ENCODE measurements at places on chromosomes 3 and 15.

DNA sequence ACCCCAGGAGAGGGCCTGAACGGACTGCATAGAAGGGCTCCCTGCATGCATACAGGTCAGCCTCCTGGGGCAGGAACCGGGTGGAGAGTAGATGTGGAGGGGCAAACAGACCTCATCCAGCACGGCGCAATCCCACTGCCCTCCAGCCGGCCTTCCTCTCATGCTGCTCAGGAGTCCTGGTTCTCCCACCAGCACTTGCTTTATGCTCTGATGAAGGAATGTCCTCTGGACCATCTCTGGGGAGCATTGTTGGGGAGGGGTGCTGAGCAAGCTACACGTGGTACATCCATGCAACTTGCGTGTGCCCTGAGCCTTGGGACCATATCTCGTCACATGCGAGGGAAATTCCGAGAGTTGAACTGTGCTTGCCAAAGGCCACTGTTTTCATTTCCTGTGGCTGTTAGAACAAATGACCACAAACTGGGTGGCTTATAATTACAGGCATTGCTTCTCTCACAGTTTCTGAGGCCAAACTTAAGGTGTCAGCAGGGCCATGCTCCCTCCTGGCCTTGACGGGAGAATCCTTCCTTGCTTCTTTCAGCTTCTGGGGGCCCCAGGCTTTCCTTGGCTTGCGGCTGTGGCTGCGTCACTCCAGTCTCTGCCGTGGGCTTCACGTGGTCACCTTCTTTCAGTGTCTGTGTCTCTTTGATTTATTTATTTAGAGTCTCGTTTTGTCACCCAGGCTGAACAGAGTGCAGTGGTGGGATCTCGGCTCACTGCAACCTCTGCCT lies 12.2 kb downstream of the SELENOS start:
- DNase-seq, result no peak

GRCh38 chr15:92463826-92464225 lies 70.1 kb downstream of the ST8SIA2 start:
- DNase-seq, result no peak

DNA sequence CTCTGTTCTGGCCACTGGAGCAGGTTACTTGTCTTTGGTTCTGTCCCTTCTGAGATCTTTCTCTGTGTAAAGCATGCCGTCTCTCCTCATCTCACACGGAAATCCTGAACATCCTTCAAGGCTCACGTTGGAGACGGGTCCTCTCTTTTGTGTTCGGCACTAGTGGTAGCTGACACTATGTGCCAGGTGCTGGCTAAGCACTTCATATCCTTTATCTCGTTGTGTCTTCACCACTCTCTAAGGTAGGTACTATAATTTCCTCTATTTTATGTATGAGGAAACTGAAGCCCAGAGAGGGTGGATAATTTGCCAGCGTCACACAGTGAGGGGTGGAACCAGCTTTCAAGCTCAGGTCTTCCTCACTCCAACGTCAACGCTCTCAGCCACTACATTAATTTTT lies 1.2 kb downstream of the IFT122 start:
- DNase-seq, result peak; percentile 28

GRCh38 chr3:195250473-195251251 lies 20.3 kb downstream of the XXYLT1 start:
- DNase-seq, result no peak

DNA sequence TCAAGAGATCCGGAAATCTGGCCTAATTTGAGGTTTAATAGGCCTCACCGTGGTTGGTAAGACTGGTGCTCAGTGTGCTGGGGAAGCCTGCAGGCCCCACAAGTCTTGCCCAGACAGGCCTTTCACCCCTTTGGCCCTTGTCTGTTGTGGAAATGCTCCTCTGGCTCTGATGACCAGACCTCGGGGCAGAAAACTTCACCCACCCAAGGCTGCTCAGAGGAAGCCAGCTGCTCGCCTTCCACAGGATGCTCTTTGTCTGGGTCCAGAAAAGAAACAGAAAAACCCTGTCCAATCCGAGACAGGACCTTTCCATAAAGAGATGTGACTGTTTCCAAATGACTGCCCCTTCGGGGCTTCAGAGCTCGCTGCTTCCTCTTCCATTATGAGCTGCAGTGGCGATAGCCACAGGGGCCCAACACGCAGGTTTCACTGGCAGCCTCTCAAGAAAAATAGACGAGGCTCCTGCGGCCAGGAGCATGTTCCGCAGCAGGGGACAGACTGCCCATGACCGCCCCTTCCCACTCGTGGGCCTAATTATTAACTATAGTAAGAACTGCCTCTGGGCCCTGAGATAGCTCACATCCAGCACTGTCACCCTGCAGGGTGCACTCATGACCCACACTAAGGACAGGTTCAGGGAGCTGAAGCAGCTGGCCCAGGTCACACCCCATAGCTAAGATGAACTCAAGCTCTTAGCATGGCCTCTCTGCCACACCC lies 6.8 kb upstream of the SNX22 start:
- no peak for DNase-seq

GRCh38 chr3:122628567-122628966 lies 51.1 kb downstream of the PARP15 start:
- DNase-seq, result no peak

- DNase-seq, result peak; percentile 70
These were observed 21.8 kb downstream of the MGLL start for GRCh38 chr3:127800508-127800907.

- DNase-seq, result no peak
These were observed 1.1 kb downstream of the GPR27 start for GRCh38 chr3:71754610-71755253.

DNA sequence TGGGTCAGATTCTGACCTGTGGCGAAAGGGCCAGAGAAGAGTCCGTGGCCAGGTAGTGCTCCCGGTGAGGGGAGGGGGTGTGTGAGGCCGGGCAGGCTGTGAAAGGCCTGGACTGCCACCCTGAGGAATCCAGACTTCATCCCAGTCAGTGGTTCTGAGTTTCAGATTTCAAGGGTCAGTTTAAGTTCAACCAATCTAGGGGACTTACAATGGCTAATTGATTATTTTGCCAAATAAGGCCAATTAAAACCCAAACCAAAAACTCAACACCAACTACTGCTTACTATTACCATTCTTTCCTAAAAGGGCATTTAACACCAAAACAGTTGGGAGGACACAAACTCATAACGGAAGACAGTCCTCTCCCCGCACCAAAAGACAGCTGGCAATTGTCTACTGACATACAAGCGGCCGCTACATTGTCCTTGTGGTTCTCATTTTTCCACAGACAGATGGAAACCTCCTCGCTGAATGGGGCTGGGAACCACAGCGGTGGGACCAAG lies 30.5 kb downstream of the TMEM44 start:
- no peak for DNase-seq

GRCh38 chr15:62639432-62639831 lies 403.1 kb upstream of the TPM1 start:
- DNase-seq, result no peak

DNA sequence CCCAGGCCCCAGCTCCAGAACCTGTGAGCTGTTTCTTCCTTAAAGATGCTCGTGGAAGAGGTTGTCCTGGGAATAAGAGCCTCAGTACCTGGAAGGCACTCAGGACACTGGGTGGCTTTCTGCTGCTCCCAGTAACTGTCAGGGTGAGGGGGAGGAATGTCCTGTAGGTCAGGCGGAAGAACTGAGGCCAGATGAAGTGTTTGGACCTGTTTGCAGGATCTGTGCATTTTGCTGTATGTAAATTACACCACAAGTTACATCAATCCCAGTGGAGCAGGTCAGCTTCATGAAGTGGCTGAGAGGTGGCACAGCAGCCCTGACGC lies 27.1 kb downstream of the HDAC11 start:
- DNase-seq, result no peak

GRCh38 chr3:114878114-114878839 lies 268.8 kb downstream of the ZBTB20 start:
- no peak for DNase-seq

DNA sequence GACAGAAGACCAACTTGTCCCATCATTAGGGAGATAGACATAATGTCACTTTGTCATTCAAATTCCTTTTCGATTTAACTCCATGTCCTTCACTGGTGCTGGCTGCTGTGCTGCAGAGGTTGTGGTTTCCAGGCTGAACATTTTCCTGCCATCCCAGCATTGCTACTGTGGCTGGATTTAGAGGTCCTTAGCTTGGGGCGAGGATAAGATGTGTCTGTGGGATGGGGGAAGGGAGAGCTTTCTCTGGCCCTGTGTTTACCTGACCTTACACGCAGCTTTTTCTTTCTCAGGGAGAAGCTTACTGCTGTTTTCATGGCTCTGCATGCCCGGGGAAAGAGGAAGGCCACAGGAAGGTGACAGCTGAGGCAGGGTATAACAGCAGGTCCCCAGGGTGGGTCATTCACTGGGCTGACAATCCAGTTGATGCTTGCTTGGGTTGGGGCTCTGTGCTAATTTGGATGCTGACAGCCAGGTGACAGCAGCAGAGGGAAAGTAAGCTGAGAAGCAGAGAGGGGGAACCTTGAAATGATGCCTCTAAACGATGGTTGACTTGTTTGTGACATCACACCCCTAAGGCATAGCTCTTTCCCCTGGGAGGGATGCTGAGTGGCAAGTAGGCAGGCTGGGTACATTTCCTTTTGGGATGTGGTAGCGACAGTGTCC lies 326.9 kb upstream of the CTNNB1 start:
- no peak for DNase-seq
